Heart right ventricle (tissue), 16 donors: ENCODE measurements at places on chromosomes 7 and 10. TPM values are rescaled to one million over a fixed set of nuclear protein-coding genes. Genes with fewer than 3 reads are reported as not detected.

PIP gene
- not detected for total RNA-seq

AKAP9 gene
- 49.1 TPM for total RNA-seq

DNA sequence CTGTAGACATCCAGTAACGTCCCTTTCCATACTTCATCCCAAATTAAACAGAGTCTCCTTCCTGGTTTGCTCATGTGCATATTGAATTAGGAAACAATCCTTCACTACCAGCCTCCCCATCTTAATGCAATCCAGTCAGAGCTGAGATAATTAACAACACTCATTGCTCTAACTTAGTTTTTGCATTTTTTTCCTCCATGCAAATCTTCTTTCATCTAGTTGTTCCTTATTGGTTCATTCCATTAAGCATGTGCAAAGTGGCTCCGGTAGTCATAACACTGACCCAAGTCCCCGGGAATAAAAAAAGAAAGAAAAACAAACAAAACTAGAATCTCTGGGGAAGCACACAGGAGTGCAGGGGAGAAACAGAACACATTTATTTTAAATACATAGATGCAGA, 1176.1 kb downstream of the GATA3 start:
- H3K36me3 ChIP-seq, result no peaks in the 10 kb centered on the region
- no peaks in the 10 kb centered on the region for H3K4me1 ChIP-seq
- H3K27me3 ChIP-seq, result peaks cover 9% of the 10 kb centered on the region
- no peak for DNase-seq
- H3K27ac ChIP-seq, result no peak overlapping the region
- no peak overlapping the region for H3K4me3 ChIP-seq

- no peak overlapping the region for H3K4me3 ChIP-seq
- H3K27ac ChIP-seq, result no peak overlapping the region
- no peak for DNase-seq
- peaks cover 32% of the 10 kb centered on the region for H3K4me1 ChIP-seq
Observed at GRCh38 chr7:139876622-139877283, 47.7 kb downstream of the TBXAS1 start.

- H3K36me3 ChIP-seq, result no peaks in the 10 kb centered on the region
- DNase-seq, result no peak
- peaks cover 15% of the 10 kb centered on the region for H3K4me1 ChIP-seq
Observed at GRCh38 chr7:18575622-18576572, 80.3 kb downstream of the HDAC9 start.
